Stimulated activated CD8-positive, alpha-beta memory T cell treated with anti-CD3 and anti-CD28 coated beads, Interleukin-2, amount 100 ng/mL, for 1 hour (primary cell): ENCODE measurements at places on chromosomes 5 and 9.

GRCh38 chr5:44538797-44539601, 149.8 kb upstream of the FGF10 start:
- DNase-seq: no peak

DNA sequence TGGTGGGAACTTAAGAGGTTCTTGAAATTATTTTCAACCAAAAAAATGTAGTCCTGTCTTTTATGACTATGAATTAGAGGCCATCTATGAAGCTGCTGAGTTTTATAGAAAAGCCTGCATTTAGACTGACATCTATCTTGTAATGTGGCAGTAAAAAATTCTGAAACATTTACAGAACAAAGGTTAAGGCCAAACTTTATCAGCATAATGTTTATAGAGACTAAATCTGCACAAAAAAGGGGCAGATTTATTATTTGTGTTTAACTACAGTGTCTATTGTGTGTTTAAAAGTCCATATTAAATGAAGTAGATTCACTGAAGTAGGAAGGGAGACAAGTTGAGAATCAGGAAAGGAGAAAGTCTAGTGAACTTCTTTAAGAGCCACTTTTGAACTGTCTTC, 37.3 kb upstream of the ANKRD34B start:
- DNase-seq: no peak

GRCh38 chr5:43675357-43675756, 72.4 kb downstream of the NNT start:
- no peak for DNase-seq

GRCh38 chr5:172350212-172351181, 66.9 kb upstream of the UBTD2 start:
- DNase-seq: no peak

DNA sequence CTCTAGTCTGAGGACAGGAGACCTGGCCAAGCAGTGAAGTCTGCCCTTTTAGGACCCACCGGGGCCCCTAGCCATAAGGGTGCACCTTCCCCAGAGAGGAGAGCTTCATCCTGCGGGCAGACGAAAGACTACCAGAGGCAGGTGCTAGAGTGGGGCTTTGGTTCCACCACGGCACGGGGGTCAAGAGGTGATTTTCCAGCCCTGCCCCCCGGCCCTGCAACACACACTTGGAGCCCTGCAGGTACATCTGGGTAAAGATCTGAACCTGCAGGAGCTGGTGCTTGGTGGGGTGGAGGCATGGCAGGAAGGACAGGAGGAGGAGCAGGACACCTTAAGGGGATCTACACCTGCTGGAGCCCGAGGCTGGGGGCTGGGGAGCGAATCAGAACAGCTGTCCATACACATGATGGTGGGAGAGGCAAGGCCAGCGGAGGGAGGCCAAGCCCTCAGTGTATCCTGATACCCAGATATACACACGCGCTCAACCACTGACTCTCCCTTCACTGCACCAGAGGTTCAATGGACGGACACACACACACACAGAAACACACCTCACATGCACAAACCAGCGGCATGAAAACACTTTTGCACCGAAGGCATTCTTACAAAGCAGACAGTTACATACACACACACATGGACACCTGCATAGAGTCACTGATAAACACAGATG, 98.4 kb upstream of the MVB12B start:
- no peak for DNase-seq

DNA sequence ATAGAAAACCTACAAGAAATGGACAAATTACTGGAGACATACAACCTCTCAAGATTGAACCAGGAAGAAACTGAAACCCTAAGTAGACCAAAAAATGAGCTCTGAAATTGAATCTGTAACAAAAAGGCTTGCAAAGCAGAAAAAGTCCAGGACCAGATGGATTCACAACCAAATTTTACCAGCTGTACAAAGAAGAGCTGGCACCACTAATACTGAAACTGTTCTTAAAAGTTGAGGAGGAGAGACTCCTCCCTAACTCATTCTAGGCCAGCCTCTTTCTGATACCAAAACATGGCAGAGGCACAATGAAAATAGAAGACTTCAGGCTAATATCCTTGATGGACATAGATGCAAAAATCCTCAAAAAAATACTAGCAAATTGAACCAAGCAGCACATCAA, 542.3 kb downstream of the CYLC2 start:
- DNase-seq: no peak

DNA sequence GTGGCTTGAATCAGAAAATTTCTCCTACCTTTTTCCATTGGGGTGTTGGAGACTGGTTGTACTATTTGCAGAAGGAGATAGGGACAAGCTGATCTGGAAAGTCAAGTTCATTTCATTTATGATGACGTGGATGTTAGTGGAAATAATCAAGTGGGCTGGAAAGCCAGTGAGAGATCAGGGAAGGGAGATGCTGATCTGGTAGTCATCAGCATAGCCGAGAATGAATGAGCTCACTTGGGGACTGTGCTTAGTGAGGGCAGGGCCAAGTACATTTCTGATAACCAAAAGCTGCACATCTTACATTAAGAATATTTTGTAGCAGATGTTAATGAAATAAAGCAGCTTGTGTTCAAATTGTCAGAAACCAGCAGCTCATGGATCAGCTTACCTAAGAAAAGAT, 12.1 kb downstream of the MAN2A1 start:
- no peak for DNase-seq

GRCh38 chr9:121050128-121050988, at the start of gene C5:
TSS of gene C5 (minus strand) at chr9:121050275. CDS start at chr9:121050246, 29 bp downstream.
- no peak for DNase-seq
